ENCODE measurements at places on chromosomes 4 and X. TPM values are rescaled to one million over a fixed set of nuclear protein-coding genes. Genes with fewer than 3 reads are reported as not detected.

DNA sequence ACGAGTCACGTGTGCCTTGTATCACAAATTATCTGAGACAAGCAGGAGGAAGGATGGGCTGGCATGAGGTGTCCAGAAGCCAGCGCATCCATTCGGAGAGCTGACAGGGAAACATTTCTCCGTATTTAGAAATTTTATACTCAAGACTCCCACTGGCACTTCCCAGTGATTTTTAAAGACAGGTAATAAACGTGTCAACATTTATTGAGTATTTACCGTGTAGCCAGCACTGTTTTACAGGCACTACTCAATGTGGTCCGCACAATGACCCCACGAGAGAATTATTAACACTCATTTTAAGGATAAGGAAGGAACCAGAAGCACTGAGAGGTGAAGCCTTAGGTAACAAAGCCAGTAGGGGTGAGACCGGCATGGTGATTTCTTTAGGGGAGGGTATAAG lies 23.2 kb downstream of the GEMIN8 start:
- no peak for DNase-seq

GRCh38 chr4:79756140-79756895 lies 316.7 kb downstream of the ANTXR2 start:
- no peak for DNase-seq

- DNase-seq: no peak
These were observed 48.4 kb upstream of the SLC7A3 start for GRCh38 chrX:70979136-70979762.

- no peak for DNase-seq
These were observed 110.8 kb downstream of the SPRY1 start for GRCh38 chr4:123507376-123507775.

DNA sequence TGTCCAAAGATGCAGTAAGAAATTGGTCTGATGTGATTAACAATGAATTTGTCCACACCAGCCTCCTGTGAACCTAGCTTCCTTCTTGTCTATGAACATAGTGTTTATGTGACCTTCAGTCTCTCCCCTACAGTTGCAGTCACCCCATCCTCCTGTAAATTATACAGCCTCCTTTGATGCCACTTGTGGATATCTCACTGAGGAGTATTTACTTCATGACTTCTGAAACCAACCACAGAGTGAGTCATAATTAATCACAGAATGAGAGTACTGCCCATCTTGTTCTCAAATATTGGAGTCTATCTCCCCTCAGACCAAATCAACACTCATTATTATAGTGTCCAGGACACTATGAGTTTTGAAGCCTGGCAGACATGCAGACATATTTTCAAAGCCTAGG lies 27.3 kb upstream of the XAGE2 start:
- DNase-seq: no peak

- DNase-seq: no peak
These were observed 9.1 kb downstream of the NSG1 start for GRCh38 chr4:4395849-4396627.

GRCh38 chr4:184860018-184860779 lies 34.4 kb upstream of the ACSL1 start:
- no peak for DNase-seq

Gene MND1
- total RNA-seq: not detected

Gene EMCN
- total RNA-seq: 37.0 TPM

Gene APBB2
- total RNA-seq: 129 TPM

Gene TLR1
- 17.0 TPM for total RNA-seq

Measured in omental fat pad (tissue), 4 donors.